ENCODE measurements at places on chromosomes 1 and 21.

- DNase-seq = no peak
Observed at GRCh38 chr1:90945287-90945686, 76.5 kb downstream of the ZNF644 start.

- DNase-seq = no peak
Observed at GRCh38 chr1:8343464-8344001, 25.6 kb downstream of the SLC45A1 start.

GRCh38 chr1:228866468-228866867, 131.2 kb downstream of the RHOU start:
- DNase-seq = no peak

GRCh38 chr1:175127565-175127964, 59.9 kb downstream of the TNN start:
- no peak for DNase-seq

- DNase-seq = no peak
Observed at GRCh38 chr1:24386241-24386640, 27.3 kb downstream of the STPG1 start.

DNA sequence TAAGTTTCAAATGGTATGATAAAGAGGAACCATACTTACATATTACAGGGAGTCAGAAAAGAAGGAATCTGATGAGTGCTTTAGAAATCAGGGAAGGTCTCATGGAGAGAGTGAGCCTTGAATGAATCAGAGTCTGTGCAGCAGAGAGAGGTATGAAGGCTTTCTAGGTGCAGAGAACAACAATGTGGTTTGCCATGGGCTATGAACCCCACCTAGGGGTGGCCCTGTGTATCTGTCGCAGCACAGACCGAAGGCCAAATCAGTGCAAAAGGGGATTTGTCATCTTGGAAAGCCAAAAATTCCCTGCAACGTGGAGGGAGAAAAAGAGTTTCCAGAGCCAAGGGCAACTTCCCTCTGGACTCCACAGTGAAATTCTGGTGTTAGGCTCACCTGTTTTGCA, 3.5 kb downstream of the PAPPA2 start:
- peak; percentile 2 for DNase-seq

- no peak for DNase-seq
Observed at GRCh38 chr1:54615531-54616279, 7.6 kb downstream of the FAM151A start.

DNA sequence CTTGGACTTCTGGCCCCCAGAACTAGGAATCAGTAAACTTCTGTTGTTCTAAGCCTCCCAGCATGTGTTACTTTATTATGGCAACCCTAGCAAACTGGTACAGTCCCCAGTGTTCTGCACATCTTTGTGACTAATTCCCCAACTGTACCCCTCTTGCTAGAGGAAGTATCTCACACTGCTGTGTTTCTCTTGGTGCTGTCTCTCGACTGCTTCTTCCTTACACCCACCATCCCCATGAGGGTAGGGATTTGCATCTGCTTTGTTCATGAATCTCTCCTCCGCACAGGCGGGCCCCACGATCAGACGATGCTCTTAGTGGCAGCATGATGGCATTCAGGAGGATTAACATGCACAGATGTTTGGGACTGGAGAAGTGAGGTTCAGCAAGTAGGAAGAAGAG, 46.7 kb downstream of the CLIC6 start:
- no peak for DNase-seq

DNA sequence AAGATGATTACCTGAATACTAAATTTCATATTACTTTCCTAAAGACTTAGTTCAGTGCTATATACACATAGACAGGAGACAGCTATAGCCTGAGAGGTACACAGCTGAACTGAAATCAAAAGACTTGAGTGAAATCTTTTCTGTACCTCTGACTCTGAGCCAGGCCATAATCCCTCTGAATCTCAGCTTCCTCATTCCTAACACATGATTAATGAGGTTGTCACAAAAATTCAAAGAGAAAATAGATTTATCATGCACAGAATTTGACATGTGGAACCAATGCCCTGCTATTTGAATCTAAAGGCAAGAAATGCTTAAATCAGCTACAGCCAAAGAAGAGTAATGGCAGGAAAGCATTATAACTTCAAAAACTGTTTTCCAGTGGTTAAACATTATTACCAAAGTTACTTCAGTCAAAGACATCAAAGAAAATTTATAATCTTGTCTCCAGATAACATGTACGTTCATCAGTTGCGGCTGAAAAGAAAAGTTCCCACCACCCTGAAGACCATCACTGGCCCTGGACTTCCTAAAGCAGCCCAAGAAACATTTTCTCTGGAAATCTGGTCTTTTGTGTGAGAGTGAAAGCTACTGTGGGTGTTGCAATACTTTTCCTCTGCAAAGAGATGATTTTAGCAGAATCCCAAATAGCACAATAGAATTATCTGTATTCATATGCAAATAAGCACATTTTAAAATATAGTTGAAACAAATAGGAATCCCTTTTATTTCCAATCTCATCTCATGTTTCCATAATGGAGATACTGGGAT, 13.8 kb upstream of the ATP1A1 start:
- no peak for DNase-seq

DNA sequence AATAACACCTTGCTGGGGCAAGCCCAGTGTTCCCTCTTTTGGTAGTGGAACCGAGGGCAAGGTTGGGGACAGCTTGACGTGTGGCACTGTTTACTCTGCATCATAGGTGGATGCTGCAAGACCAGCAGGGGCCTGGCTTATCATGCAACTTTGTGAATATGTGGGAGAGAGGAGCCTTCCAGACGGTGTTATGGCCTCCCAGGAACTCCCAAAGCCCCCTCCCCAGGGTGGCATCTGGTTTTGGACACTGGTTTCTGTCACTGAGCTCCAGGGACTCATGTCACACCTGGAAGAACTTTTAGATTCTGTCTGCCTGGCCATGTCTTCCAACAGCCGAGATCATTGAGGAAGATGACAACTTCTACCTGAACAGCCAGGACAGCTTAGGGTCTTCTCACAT, 1.4 kb upstream of the TLR5 start:
- DNase-seq = no peak

DNA sequence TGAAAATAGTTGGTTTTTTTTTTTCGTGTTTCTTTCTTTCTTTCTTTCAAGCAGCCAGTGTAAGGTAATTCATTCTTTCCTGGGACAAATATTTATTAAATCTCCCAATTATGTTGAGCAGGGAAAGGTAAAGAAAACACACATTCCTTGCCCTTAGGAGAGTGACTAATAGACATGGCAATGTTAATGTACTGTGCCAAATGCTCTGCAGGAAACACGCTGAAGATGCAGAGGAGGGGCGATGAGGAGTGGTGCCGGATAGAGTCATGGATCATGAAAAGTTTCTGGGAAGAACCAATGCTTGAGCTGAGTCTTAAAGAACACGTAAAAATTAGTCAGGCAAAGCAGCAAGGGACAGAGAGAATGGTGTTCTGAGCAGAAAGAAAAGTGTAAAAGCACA, 199.2 kb downstream of the DNM3 start:
- no peak for DNase-seq

DNA sequence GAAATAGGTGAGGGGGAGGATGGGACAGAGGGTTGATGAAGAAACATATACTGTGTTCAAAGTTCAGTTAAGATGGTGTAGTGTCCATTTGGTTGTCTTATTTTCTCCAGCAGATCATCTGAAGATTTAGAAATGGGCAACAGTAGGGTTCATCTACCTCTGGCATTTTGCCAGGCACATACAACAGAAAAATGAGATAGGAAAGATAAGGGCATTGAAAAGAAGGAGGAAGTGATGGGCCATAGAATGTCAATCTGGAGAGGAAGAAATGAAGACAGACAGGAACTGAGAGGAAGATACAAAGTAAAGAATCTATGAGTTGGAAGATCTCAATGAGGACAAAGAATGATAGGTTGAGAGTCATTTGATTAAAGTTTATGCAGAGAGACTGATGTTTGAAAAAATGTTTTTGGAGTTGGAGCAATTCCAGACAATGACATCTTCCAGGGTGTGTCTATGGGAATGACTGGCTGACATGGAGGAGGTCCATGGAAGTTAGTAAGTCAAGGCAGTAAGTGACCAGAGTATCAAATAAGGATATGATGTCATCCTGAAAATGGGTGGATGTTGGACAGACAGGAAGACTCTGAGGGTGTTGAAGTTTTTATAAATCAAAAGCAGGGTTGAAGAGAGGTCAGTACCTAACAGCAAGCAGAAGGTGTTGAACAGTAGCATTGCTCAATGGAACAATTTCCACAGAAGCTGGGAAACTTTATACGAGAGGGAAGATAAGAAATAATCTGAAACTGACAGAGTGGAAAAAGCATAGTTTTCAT, 18.7 kb upstream of the CD55 start:
- DNase-seq = no peak

DNA sequence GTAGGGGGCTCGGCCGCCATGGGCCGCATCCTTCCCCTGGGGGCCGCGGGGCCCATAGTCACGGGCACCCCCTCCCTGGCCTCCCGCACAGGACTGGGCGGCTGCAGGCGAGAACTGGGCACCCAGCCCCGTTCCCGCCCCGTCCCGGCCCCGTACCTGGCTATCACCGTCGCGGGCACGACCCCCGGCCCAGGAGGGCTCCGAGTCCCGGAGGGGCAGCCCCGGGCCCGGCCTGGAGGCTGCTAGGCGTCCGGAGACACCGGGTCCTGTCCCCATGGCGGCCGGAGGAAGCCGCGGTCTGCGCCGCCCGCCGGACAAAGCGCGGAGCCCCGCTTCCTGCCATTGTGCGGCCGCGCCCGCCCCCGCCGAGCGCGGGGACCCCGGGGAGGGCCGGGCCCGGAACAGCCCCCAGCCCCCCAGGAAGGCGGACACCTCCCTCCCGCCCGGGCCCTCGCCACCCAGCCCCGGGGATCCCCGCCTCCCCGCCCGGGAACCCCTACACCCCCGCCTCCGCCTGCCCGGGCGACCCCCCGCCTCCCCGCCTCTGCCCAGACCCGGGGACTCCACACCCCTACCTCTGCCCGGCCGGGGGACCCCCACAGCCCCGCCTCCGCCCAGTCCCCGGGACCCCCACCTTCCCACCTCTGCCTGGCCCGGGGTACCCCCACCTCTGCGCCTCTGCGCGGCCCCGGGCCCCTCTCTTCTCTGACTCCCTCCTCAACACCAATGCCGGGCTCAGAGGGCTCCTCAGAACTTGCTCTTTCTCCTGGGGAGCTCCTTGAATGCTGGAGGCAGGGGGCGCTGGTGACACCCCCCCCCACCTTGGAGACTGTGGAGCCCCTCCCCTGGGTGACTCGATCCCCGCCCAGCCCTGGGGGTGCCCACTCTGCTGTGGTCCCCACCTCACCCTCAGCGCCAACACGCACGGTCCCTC, 6.0 kb downstream of the PLEKHG5 start:
- no peak for DNase-seq

DNA sequence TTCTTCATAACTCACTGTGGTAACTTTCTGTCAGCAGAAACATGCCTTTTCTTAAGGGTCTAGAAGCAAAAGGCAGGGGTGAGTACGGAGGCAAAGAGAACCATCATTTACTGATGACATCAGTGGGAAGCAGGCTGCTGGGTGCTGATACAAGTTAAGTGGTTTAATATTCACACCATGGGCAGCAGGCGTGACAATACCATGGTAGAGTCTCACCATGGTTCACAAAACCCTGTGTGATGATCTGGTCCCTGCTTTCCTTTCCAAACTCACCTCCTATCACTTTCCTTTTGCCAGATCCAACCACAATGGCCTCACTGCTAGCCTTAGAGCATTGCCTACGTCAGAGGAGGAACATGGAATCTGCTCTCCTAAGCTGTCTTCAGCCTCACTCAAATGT, 8.7 kb downstream of the MAB21L3 start:
- no peak for DNase-seq

DNA sequence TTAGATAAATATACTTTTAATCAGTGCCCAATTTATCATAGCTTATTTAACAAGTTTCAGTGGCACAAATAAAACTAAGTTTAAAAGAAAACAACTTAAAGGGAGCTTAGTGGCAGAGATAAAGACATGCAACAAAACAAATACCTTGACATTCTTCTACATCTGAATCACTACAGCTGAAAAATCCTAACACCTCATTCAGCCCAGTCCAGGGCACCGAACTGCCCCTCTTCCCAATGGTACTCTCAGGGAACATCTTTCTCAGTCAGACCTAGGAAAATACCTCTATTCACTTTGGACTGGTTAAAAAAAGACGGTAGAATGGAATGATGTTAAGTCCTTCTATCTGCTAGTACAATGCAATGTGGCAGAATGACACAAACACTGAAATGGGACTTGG, 8.3 kb downstream of the OTUD7B start:
- no peak for DNase-seq

- no peak for DNase-seq
Observed at GRCh38 chr1:195097316-195097715, 1510.9 kb downstream of the KCNT2 start.

DNA sequence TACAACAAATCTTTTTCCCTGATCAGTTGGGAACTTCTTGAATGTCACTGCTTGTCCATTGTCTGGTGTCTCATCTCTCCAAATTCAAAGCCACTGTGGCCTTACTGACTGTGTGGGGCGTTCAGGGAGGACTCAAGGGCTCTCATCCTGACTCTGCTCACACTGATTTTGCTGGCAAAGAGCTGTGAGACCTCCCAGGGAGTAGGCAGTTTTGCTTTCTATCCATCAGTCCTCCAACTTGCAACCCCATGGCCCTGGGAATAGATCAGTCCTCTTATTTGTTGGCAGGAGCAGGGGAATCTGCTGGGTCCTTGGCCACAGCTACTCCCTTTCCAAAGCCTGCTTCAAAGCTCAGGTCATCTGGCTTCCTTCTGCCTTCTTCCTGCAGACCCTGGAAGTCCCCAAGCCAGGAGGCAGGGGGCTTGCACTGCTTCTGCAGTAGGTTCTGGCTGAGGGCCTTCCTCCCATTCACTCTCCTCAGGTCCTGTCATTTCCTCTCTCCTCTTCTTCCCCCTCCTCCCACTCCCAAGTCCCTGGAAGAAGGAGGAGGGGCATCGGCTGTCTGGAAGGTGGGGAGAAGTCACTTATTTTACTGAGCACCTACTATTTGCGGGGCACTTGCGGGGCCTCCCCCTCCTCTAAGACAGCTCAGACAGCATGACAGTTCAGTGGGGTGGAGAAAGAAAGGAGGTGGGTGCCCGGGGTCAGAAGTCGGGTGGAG, 876 bp upstream of the NAV1 start:
- DNase-seq = no peak

DNA sequence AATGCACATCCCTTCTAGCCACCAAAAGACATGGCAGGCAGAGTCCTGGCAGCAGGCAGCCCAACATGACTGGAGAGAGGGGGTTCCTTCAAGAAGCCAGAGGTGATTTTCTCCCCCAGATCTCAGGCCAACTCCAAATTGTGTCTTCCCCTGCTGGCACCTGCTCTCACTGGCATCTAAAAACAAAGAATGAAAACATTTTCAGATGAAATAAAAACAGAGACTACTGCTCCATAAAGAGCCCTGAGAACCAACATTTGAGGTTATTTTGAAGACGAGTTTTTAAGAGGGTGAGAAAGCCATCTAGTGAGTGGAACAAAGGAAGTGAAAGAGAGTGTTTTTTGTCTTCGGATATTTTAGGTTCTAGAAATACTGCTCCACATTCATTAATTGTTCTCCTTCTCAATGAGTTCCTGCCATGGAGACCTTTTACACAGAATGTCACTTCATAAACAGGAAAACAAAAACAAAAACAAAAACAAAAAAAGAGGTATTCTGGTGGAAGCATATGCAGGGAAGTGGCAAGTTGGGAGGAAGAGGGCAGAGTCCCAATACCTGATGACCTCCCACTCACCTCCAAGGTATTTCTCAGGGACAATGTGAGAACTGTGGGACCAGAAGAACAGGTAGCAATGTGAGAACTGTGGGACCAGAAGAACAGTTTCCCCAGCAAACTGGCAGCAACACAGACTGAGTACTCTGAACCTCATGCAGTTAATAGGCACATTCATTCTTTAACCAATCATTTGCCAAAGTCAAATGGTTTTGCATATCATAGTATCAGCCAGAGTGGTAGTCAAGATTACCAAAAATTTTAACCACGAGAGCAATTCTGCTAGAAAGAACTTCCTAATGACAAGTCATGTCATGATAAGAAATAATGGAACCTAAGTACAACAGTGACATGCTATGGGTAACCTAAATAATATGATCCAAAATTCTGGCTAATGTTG, 50.0 kb downstream of the KIAA0319L start:
- no peak for DNase-seq

All from natural killer cell (primary cell).